GM12891 (cell line): ENCODE measurements at places on chromosomes 12 and 14.

DNA sequence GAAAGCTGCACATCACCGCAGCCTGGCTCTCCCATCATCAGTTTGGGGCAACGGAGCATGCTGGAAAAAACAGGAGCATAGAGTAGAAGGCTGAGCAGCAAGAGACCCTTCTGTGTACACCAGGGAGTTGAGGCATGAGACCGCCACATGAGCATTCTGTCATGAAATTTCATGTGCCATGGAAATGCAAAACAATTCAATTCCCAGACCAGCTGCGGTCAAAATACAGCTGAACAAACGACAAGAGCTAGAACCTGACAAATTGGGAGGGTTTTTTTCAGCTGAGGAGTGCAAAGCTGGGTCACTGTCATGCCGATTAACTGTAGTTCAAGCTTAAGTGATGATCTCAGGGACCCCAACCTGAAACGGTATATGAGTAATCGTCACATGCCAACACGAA lies 37.1 kb downstream of the TMEM30B start:
- DNase-seq, result no peak

DNA sequence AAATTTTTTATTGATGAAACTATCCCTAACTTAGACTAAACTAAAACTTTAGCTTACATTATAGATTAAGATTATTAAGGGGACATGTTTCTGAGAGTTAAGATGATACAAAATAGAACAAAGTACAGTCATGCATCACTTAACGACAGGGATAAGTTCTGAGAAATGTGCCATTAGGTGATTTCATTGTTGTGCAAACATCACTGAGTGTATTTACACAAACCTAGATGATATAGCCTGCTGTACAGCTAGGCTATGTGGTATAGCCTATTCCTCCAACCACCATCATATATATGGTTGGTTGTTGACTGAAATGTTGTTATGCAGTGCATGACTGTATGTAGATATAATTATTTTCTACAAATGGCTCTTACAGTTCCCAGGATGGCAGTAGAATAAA lies 46.5 kb downstream of the ATP6V1D start:
- DNase-seq, result no peak

- no peak for DNase-seq
These were observed 85.6 kb downstream of the NT5DC3 start for GRCh38 chr12:103755425-103755824.

DNA sequence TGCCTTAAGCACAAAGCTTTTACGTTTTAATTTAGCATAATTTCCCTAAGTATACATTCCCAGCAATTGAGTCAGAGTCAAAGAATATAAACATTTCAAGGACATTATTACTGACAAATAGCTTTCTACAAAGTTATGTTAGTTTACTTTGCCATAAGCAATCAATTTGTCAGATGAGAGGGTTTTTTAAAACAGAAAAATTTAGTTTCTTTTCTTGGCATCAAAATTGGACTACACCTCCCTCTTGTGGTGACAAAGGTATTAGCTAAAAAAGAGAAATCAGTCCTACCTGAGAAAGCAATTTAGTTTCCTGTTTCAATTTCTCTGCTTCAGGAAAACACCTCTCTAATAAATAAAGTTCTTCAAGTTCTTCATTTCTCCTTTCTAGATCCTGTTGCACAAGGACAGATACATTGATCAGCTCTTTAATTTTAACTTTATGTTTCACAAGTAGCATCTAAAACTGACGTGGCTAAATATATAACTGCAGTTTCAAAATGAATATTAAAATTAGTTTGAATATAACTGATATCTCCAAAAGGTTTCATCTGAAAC lies 39.9 kb downstream of the DNAI7 start:
- peak; percentile 10 for DNase-seq

- DNase-seq, result peak; percentile 9
These were observed 276.5 kb upstream of the AMIGO2 start for GRCh38 chr12:47356129-47356700.

- no peak for DNase-seq
These were observed 276.4 kb upstream of the SFSWAP start for GRCh38 chr12:131434208-131435125.

DNA sequence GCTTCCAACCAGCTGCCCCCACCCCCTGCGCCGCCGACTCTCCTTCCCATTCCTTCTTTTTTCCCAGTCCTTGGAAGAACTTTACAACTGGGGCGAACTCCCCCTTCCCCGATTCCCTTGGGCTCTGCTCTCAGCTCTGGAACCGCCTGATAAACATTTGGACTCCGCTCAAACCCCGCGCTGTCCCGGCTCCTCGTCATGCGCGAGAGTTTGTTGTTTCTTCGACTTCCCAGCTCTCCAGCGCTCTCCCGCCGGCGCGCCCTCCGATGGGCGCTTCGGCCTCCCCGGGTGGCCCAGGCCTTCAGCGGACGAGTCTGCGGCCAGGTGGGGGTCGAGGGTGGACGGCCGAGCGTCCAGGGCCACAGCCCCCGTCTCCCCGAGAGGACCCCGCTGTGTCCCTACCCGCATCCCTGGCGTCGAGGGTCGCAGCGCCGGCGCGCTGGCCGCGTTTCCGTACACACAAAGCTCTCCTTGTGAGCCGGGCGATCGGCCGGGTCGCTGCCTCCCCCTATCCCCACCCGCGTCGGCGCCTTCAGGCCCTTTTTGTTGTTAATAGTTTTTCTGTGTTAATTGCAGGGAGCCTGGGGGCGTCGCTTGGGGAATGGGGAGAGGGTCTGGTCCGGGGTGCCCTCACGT lies 847 bp downstream of the MMP14 start:
- DNase-seq, result no peak

DNA sequence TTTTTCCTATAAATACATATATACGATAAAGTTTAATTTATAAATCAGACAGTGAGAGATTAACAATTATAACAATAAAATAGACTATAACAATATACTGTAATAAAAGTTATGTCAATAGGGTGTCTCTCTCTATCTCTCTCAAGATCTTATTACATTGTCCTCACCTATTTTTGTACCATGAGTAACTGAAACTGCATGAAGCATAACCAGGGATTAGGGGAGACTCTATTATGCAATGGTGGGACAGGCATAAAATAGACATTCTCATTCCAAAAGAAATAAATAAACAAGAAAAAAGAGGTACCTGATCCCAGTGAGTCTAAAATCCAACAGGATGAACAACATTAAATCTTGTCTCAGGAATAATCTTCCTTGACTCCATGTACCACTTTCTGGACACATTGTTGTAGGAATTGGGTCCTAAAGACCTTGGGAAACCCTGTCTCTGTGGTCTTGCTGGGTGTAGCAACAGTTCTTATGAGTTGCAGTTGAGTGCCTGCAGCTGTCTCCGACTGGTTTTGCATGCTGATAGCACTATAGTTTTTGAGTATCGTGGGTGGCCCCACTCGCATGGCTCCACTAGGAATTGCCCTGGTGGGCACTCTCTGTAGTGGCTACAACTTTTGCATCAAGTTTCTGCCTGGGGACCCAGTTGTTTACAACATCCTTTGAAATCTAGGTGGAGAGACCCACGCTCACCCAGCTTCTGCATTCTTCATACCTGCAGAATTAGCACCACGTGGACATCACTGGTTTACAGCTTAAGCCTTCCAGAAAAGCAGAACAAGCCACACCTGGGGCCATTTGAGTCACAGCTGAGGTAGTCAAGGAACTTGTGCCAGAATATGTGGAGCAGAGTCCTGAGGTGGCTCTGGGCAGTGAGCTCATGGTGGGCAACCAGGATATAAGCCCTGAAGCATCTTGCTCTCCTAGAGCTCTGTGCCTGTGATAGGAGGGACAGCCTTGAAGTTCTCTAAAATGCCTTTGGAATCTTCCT lies 204.7 kb downstream of the KITLG start:
- no peak for DNase-seq

- DNase-seq, result no peak
These were observed 36.8 kb upstream of the DCD start for GRCh38 chr12:54684636-54685630.
